Pons (tissue), 1 donor: ENCODE measurements at places on chromosomes 6 and 20.

GRCh38 chr20:45300961-45301360, 5.7 kb upstream of the RBPJL start:
- no peak for DNase-seq

GRCh38 chr6:115817161-115817560, 243.5 kb downstream of the FRK start:
- no peak for DNase-seq

DNA sequence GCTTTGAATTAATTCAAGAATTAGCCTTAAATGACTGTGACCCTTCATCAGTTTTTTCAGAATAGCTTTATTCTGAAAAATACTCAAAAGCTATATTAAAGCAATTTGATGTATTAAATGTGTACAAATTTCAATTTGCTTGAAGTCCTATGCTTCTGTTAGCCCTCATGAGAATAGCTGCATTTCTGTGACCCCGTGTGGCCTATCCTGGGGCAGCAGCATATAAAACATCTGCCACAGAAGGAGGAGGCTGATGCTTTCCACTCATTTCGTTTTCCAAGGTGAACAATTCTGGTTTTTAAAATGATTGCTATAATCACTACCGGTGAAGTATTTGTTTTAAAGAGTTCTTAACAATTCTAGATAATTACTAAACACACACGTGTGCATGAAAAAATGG, 360.3 kb downstream of the BTBD9 start:
- peak; percentile 88 for DNase-seq

DNA sequence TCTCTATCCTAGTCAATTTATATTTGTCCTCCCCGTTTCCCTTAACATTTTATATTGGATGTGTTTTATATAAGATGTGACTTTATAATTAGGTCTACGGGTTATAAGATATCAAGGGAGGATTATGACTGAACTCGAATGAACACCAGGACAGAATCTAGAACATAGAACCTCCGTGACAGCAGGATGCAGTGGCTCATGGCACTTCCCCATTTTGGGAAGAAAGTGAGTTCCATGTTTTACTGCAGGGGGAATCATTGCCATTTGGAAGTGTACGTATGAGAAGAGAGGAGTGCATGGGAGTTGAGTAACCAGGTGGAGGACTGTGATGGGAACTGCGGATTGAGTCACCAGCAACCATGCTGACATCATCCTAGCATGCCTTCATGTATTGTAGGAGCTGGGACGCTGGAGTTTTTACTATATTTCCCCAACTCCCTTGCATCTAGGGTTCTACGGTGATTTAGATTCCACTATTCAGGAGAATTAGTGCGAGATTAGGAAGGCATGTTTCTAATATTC, 56.1 kb upstream of the FOXC1 start:
- DNase-seq: no peak

- DNase-seq: no peak
Observed at GRCh38 chr6:42720739-42721138, 1.7 kb downstream of the PRPH2 start.

GRCh38 chr20:33521461-33521860, 31.6 kb downstream of the CBFA2T2 start:
- DNase-seq: no peak

DNA sequence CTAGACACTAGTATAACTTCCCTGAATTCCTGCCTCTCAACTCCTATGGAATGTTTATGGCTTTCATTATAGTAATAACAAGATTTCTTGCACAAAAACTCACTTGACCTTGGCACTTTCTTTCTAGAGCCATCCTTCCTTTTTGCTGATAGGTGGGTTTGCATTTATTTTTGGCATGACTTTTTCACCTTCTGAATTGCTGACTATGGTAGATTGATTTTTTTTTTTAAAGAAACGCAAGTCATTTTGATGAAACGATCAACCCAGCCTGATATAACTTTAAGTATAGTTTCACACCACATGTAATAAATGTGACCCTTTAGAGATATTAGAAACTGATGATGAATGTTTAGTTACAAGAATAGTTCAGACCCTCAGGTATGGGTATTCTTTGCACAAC, 61.8 kb downstream of the BMP6 start:
- no peak for DNase-seq

DNA sequence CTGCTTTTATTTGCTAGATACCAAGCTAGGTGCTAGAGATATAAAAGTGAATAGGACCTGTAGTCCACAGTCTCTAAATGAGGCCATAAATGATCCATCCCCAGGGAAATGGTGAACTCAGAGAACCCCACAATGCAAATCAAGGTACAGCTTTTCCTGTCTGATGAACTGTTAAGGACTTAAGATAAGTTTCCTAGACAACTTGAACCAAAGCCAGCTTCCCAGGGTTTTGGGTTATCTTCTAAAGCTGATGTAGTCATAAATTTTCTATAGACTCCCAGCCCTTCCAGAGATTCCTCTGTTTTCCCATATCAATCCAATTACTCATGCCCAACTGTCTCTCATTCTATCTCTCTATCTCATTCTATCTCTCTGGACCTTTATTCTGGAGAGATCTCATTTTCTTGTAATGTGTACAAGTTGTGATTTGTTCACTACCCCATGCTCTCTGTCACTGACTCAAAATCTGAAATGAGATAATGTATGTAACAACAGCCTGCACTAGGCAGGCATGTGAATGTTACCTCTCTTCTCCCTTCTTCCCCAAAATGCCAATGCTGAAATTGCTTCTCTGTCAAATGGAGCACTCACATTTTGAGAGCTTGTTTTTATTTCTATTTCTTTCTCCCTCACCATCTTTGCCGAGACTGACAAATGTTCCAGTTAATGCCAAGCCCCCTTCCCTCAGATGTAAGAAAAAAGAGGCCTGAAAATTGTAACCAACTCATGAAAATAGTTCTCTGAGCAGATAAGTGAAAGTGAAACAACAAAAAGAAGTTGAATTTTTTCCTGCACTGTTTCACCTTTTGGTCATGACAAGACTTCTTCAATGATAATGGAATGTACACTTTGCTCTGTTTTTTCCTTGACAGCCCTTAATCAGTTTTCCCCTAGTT, 279.9 kb downstream of the SLC35F1 start:
- no peak for DNase-seq

DNA sequence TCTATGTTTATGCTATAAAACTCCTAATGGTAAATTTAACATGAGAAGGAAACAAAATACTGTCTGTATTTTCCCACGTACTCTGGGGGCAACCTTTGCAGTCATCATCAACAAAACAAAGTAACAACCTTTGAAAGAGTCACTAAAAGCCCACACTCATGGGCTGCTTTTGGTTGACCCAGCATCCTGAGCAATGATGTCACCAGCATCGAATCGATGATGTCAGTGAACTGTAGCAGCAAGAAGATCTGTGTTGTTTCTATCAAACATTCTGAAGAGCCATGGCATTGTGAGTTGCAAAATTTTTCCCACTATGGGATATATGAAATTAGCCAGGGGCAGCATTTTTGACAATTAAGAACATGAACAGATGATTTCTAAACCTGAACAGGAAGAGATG, 300.1 kb downstream of the HIVEP2 start:
- no peak for DNase-seq

- no peak for DNase-seq
Observed at GRCh38 chr20:43812216-43812615, 85.4 kb upstream of the GTSF1L start.

GRCh38 chr6:36071714-36072113, 44.1 kb downstream of the MAPK14 start:
- no peak for DNase-seq

GRCh38 chr20:51420111-51420510, 122.4 kb downstream of the NFATC2 start:
- DNase-seq: no peak

DNA sequence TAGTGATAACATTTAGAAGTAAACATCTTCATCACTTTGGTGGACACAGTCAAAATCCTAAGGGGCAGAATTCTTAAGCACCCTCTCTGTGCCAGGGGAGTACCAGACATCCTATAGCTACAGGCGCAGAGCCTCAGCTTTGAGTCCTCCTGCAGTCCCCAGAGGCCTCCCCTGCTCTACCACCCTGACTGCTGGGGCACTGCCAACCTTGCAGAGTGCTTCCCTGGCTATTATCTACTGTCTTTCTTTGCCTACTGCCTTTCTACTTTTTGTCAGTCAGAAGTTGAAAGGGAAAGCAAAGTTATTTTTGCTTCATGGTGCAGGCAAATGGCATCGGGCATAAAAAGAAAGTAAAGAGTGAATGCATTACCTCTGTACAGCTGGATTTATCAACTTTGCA, 80.1 kb downstream of the AIG1 start:
- no peak for DNase-seq

GRCh38 chr6:160534050-160534696, 129.9 kb downstream of the LPA start:
- peak; percentile 63 for DNase-seq

- no peak for DNase-seq
Observed at GRCh38 chr6:159646733-159647132, 46.3 kb downstream of the SOD2 start.

- DNase-seq: no peak
Observed at GRCh38 chr6:168959696-168960095, 293.9 kb downstream of the THBS2 start.

DNA sequence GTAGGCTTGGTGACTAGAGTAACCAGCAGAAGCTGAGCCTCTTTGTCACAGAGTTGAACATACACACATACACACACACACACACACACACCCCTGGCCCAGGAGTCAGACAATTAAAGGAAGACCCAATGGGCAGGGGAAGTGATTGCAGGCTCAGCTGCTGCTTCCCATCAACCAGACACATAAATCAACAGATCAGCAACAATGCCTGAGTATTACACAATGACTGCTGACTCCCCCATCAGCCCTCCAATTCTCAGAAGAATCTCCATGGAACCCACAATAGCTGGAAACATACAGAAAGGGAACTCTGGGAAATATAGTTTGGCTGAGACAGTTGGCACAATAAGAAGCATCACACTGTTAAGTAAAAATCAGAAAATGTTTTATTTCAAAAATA, 270.4 kb upstream of the PLCB4 start:
- no peak for DNase-seq

DNA sequence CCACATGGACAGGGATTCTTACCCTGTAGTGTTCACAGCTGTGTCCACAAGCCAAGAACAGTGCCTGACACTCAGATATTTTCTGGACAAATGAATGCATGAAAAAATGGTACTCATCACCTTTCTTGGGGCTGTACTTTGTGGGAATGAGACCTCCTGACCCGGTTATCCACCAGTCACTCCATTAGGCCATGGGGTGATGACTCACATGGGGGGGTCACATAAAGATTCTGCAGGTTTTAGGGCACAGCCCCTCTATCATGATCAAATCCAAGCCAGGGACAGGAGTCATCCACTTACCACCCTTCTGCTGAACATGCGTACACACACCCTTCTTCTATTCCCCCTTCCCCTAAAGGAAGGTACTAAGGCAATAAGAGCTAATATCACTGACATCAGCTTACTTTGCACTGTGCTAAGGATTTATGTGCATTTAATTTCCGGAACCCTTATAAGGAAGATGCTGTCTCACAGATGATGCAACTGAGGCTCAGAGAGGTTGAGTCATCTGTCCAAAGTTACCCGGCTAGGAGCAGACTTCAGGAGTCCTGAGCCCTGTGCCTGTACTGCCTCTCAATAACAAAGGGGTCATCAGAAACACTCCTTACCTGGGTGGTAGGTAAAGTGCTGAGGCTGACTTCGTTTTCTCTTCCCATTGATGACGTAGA, 107.8 kb downstream of the NFATC2 start:
- DNase-seq: no peak

DNA sequence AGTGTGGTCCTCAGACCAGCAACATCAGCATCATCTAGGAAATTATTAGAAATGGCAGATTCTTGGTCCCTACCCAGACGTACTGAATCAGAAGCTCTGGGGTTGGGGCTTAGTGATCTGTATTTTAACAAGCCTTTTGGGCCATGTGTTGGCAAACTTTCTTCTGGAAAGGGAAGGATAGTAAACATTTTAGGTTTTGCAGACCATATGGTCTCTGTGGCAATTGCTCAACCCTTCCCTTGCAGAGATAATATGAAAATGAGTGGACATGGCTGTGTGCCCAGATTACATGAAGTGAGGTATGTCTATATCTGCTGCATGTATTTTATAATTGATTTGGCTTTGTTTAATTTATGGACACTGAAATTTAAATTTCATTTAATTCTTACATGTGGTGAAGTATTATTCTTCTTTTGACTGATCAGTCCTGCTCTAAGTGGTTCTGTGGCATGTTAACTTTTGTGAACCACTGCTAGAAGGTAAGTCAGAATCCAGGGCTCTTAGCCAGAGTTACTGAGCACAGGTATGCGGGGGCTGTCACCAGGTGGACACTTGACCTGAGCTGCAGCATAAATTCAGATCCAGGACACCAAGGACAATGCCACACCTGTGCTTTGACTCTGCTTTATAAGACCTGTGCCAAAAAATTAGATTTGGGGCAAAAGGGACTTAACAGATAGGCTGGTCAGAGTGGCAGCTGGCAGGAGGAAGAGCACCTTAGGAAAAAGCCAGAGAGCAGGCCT, 43.2 kb downstream of the LY86 start:
- no peak for DNase-seq

- DNase-seq: no peak
Observed at GRCh38 chr6:24355393-24355792, 2.5 kb downstream of the DCDC2 start.

DNA sequence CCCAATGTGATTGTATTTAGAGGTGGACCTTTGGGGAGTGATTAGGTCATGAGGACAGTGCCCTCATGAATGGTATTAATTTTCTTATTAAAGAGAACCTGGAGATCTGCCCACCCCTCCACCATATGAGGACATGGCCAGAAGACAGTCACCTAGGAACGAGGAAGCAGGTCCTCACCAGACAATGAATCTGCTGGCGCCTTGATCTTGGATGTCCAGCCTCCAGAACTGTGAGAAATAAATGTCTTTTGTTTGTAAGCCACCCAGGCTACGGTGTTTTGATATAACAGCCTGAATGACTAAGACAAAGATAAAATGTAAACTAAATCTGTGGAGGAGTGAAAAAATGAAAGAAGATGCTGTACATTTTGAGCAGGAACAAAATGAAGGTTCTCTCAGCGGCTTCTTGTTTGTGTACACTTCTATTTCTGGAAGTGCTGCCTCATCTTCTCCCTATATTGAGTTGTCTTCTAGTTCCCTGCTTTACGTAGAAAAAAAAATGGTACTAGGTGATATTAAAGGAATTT, 1.5 kb upstream of the IPCEF1 start:
- DNase-seq: no peak

DNA sequence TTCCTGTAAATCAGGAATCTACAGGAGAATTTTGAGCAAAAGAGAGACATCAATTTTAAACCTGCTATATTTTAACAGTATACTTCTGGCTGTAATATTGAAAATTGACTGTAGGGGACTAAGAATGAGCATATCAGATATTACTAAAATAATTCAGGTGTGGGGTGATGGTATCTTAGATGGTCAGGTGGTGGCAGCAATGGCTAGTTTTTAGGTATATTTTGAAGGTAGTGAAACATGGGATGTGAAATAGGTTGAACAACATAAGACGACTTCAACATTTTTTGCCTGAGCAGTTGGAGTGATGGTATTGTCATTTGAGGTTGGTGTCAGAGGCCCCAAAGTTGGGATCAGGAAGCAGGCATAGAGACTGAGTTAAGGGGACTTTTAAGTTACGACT, 32.1 kb downstream of the FAM83B start:
- no peak for DNase-seq
